Myocyte (in vitro differentiated cells): ENCODE measurements at places on chromosomes 13 and 19. TPM values are rescaled to one million over a fixed set of nuclear protein-coding genes. Genes with fewer than 3 reads are reported as not detected.

MIR17HG gene
- total RNA-seq, result 3.6 and 4.6 TPM in 2 replicates

HSPB6 gene
- 0.21 and 0.37 TPM in 2 replicates for total RNA-seq

LRRC25 gene
- not detected in 2 replicates for total RNA-seq

COL4A2 gene
- total RNA-seq, result 71.7 and 77.6 TPM in 2 replicates

CLEC17A gene
- total RNA-seq, result not detected in 2 replicates

SIGLECL1 gene
- total RNA-seq, result not detected in 2 replicates

KCTD4 gene
- total RNA-seq, result not detected in 2 replicates

RFPL4A gene
- not detected in 2 replicates for total RNA-seq

NCAN gene
- 0.05 TPM in 1 of 2 replicates, not detected in the other for total RNA-seq

EDDM13 gene
- not detected in 2 replicates for total RNA-seq

PGLYRP1 gene
- not detected in 2 replicates for total RNA-seq

DNA sequence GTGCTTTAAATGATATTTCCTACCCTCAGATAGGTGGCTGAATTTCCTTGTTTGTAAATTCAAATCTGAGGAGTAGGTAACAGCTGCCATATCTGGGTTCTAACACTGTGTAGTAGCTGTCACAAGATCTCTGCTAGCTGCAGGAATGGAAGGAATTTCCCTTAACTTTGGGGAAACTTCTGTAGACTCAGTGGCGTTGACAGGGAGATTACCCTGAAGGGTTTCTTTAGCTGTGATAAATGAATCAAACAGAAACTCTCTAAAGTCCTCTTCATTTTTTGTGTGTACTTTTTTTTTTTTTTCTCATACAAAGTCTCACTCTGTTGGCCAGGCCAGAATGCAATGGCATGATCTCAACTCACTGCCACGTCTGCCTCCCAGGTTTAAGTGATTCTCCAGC lies 5.3 kb upstream of the EPSTI1 start:
- peak; percentile 26 for DNase-seq

DNA sequence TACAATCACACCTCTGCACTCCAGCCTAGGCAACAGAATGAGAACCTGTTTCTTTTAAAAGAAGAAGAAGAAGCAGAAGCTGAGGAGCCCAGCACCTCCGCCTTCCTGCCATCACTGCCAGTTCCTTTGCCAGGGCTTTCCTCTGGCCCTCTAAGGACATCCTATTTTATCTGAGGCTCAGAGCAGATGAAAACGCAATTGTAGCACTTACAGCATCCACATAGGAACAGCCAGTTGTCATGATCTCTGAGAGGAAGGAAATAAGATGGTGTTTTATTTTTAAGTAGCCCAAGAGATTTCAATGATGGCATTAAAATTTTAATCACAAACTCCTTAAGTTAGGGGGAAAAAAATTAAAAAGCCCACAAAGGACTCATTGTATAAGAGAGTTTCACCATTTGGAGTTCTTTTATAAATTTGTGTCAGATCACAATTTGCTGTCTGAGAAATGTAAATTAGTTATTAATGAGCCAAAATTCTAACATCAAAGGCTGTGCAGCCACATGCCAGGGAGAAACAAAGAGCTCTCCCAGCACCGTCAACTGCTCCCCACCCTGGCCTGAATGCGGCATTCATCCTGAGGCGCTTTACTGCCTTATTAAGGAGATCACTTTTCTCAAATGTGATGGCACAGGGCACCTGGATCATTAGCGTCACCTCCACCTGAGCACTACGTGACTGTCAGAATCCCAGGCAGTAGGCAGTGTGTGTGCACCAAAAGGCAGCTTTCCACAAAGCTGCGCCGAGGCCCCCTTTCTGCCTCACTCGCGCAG lies 393.0 kb downstream of the FOXO1 start:
- DNase-seq, result no peak

GRCh38 chr19:21166436-21166835 lies 24.6 kb downstream of the ZNF431 start:
- no peak for DNase-seq

DNA sequence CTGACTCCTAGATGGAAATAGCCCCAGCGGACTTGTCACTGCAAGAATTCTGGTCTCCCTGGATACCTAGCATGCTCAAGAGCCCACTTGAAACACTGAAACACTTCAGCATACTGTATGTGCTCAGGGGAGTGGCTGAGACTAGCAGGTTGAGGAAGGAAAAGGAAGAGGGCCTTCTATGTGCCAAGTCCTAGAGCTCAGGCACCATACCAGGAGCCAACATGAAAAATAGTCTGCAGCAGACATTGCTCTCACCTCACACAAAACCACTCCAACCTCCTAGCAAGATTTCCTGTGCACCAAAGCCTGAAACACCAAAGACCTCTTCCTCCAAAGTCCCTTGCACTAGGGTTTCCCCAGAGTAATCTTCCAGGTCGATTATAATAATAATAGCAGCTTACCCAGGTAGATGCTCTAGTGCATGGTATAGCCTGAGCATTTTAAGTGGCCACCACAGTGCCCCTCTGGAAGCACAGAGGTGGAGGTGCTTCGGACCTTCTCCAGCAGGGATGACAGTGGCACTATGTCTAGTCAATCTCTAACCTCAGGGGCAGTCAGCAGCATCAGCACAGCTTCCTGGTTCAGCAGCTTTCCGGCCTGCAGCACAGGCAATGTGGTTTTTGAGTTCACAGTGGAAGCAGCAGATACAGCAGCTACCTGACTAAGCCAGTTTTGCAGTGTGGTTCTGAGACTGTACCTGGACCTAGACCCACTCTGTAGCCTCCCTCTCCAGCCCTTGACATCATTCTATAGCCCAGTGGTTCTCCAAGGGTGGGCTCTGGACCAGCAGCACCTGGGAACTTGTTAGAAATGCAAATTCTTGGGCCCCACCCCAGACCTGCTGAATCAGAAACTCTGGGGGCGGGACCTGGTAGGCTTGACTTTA lies 45.6 kb upstream of the UBE2L5 start:
- no peak for DNase-seq

- DNase-seq, result no peak
Observed at GRCh38 chr13:109655611-109656010, 130.8 kb downstream of the IRS2 start.

- no peak for DNase-seq
Observed at GRCh38 chr19:3370214-3370720, 3.9 kb downstream of the NFIC start.

- DNase-seq, result no peak
Observed at GRCh38 chr13:88601949-88602348, 930.8 kb downstream of the SLITRK5 start.

- no peak for DNase-seq
Observed at GRCh38 chr13:38713046-38713445, 26.2 kb downstream of the FREM2 start.

DNA sequence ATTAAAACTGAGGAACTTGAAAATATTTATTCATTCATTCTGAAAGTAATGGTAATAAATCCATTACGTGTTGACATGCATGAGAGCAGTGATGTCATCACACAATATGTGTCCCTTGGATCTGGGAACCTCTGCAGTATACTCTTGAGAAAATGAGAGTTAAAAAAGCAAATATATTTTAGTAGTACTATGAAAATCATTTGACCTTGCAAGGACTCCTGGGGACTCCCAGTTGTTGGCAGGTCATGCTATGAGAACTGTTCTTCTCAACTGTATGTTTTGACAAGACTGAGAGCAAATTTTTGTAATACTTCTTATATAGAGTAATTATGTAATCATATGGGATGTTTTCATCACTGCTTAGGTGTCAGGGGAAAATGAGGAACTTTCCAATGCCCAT lies 249.4 kb downstream of the PCCA start:
- no peak for DNase-seq

- DNase-seq, result no peak
Observed at GRCh38 chr13:30846866-30847265, 59.2 kb upstream of the MEDAG start.

GRCh38 chr13:76684336-76684735 lies 201.9 kb downstream of the KCTD12 start:
- no peak for DNase-seq

DNA sequence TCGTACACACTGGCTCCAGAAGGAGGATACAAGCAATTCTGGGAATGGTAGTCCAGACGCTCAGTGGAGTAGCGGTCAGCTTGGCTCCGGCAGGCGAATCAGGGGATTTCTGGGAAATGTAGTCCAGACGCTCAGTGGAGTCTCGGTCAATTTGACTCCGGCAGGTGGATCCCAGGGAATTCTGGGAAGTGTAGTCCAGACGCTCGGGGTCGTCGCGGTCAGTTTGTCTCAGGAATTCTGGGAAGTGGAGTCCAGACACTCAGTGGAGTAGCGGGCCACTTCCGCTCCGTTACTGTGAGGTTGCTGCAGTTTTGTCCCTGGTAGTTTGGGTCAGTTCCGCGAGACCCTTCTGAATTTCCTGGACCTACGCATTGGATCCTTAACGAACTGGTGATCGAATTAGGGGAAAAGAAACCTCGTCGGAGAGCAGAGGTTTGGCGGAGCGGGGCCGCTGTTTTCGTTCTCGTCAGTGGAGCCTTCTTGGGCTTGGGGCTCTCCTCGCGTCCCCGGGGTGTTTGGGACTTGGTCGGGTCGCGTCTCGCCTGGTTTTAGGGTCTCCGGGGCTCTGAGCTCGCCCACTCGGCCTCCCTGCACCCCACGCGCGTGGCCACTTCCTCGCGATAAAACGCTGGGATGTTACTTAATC lies at the start of gene ZNF225:
Gene ZNF225, plus strand, starts transcription at position 262 of the 646 bp plus-strand sequence. CDS start 2,429 bp downstream, outside the sequence.
- DNase-seq, result peak; percentile 100

- DNase-seq, result no peak
Observed at GRCh38 chr19:30208436-30209060, 163.6 kb upstream of the ZNF536 start.

GRCh38 chr13:42305503-42305902 lies 33.6 kb downstream of the AKAP11 start:
- DNase-seq, result no peak

DNA sequence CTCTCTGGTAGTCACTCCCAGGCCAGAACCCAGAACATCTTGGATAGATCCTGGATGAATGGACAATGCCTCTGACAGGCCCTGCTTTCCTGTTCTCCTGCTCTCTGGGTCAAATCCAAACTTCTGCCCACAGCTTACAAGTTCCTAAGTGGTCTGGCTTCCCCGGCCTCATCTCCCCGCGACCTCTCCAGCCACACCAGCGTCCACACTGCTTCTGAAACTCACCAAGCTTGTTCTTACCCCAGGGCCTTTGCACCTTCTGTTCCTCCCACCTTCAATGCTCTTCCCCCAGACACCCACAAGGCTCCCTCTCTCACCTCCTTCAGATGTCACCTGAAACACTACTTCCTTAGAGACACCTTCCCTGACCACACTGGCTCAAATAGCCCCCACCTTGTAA lies 3.5 kb downstream of the OLFM2 start:
- DNase-seq, result no peak

- DNase-seq, result no peak
Observed at GRCh38 chr19:35736913-35737886, 5.1 kb downstream of the IGFLR1 start.

DNA sequence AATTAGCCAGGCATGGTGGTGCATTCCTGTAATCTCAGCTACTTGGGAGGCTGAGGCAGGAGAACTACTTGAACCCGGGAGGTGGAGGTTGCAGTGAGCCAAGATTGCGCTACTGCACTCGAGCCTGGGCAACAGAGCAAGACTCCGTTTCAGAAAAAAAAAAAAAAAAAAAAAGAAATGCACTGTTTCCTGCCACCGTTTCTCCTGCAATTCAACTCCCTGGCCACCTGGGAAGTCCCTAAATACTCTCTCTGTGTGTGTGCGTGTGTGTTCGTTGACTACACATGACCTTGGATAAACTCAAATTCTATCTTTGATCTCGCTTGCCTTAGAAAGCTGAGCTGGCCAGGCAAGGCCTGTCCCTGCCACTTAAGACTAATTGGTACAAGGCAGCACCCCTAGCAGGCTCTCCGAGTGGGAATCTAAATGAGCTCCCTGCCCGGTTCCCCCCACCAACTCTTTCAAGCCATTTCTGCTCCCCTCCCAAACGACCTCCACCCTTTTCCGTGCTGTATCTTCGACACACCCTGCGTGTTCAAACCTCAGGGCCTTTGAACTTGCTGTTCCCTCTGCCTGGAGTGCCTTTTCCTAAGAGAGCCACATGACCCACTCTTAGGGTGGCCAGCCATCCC lies 5.2 kb upstream of the BCAT2 start:
- DNase-seq, result peak; percentile 47

DNA sequence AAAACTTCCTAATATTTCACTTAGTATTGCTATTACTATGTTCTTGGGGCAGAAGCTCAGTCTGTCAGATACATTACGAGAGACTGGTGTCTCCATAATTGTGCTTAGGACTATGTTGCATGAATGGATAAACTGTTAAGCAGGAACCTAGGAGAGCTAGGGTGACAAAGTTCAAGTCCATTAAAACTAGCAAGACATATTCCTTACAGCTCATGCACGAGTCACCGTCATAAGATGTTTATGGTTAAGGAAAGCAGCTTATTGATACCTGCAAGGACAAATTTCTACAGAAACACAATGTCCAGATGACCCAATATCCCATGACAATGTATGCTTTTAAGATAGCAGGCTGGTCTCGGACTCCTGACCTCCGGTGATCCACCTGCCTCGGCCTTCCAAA lies 5.7 kb upstream of the ZNF813 start:
- DNase-seq, result no peak

DNA sequence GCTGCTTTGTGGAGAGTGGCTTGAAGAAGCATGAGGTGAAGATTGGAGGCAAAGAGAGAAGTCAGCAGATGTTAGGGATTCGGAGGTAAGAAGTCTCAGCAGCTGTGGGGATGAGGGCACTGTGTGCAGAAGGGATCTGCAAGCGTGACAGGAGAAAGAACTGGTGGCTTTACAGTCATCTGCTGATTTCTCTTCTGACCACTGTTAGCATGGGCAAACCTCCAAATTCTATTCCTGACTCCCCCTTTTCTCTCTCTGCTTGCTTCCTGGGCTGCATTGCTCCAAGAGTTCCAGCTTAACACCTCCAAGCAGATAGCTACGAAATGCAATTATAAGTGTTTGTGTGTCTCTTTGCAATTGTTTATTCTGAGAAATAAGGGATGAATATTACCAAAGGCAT lies 159.6 kb downstream of the GGACT start:
- DNase-seq, result peak; percentile 83

DNA sequence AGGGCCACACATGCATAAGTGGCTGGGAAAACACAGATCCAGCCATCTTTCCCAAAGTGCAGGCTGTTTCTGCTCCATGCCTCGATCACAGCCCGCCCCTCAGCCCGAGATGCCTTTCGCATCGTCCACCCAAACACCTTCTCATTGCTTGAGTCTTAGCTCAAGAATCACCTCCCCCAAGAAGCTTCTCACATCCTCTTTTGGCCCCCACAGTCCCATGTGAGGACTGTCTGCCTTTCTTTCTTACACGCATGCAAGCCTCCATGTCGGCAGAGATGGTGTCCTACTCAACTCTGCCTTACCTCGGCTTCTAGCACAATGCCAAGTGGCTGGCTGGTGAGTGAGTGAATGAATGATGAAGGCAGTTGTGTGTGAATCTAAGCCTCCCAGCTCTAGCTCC lies 18.1 kb upstream of the GSX1 start:
- DNase-seq, result no peak

DNA sequence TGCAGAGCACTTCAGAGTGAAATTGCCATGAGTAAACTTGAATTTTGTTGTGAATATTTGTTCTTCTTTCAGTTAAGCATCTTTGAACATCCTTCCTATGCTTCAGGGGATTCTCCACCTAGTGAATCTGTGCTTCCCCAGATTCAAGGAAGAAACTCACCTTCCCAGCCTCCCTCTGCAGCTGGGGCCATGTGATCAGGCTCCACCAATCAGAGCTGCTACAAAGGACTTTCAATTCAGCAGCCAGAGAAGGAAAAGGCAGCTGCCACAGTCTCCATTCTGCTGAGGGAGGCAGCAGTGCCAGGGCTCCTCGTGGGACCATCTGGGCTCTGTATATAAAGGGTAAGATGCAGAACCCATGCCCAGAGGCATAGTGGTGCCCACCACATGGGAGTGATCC lies 89.7 kb upstream of the SIAH3 start:
- DNase-seq, result peak; percentile 5

GRCh38 chr19:11096210-11096841 lies 7.1 kb downstream of the LDLR start:
- DNase-seq, result peak; percentile 36

GRCh38 chr13:78867655-78868054 lies 208.7 kb upstream of the OBI1 start:
- DNase-seq, result no peak
